ENCODE measurements at places on chromosomes 12 and 14. TPM values are rescaled to one million over a fixed set of nuclear protein-coding genes. Genes with fewer than 3 reads are reported as not detected.

DNA sequence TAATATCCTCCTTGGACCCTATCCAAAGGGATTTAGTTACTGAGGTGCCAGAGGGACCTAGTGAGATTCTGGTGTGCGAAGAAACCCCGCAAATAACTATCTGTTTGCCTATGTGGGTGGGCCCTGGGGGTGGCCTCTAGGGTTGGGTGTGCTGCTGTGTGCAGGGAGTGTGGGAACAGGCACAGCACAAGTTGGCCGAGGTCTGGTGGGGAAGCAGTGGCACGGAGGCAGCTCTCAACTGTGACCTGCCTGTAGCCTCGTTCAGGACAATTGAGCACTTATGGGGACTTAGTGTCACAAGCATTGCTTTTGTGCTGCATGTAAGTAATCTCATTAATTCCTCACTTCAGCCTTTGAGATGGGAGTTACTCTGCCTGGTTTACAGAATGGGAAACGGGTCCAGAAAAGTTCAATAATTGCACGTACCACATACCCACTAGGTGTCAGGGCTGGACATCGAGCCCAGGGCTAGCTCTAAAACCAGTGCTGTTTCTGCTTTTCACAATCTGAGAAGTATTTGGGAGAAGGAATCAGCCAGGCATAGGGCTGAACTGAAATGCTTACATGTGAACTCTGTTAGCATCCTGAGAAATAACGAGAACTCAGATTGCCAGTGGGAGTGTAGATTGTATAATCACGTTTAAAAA lies 58.8 kb downstream of the TECPR2 start:
- H3K27me3 ChIP-seq, result no peaks in the 10 kb centered on the region
- H3K27ac ChIP-seq, result no peak overlapping the region
- DNase-seq, result no peak
- no peaks in the 10 kb centered on the region for H3K4me1 ChIP-seq
- H3K4me3 ChIP-seq, result no peak overlapping the region

DNA sequence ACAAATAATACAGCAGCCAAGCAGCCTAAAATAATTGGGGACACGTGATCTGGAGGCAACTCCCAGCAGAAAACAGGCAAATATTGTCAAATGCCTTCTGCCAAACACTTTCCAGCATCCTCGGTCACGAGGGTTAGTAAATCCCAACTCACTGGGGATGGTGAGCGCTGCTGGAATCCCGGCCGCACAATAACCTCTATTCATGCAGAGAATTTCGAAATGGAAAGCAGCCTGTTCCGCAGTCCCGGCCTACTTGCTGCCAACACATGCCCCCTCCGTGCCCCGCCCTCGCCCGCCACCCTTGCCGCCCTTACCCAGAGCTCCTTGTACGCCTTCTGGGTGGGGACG lies 62.2 kb downstream of the RFX4 start:
- no peaks in the 10 kb centered on the region for H3K4me1 ChIP-seq
- no peak overlapping the region for H3K4me3 ChIP-seq
- DNase-seq, result no peak
- H3K27me3 ChIP-seq, result no peaks in the 10 kb centered on the region

DNA sequence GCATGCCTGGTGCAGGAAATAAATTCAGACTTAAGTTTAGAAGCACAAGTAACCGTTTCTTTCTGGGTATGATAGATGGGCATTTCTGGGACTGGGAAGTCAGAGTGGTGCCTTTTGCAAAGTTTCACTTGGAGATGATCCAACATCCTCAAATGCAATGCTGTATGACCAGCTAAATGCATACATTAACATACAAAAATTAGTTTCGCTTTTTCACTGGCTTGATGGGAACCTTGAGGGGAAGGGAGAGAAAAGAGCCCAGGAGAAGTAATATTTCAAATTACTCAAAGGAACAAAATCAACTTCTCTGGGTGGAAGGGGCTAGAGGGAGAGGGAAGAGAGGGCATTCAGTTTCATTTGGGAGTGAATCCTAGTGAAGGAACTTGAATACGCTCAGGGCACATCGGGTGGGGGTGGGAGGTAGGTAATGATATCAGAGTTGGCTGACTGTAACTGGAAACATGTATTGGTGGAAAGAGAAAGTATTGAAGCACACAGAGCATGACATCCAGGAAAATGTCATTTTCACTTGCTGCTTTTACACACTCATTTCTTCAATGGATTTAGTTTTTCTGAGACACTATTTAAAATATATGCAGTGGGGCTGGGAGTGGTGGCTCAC lies 175.5 kb downstream of the PTPRO start:
- no peaks in the 10 kb centered on the region for H3K27me3 ChIP-seq
- no peak for DNase-seq
- no peak overlapping the region for H3K4me3 ChIP-seq
- no peaks in the 10 kb centered on the region for H3K4me1 ChIP-seq
- H3K36me3 ChIP-seq, result no peaks in the 10 kb centered on the region

The SLC39A2 gene
- 0.68 TPM for total RNA-seq

The PRIMA1 gene
- total RNA-seq, result not detected

The PIGH gene
- total RNA-seq, result 13.0 TPM
